Stimulated activated CD8-positive, alpha-beta memory T cell treated with anti-CD3 and anti-CD28 coated beads, Interleukin-7, amount 100 ng/mL, for 24 hours (primary cell): ENCODE measurements at places on chromosomes 11 and 22.
A peak's percentile ranks its signal among the peaks of the same experiment; 100 is the strongest.

GRCh38 chr11:130209954-130210854 is 50.6 kb downstream of the ST14 start:
- no peak for DNase-seq

DNA sequence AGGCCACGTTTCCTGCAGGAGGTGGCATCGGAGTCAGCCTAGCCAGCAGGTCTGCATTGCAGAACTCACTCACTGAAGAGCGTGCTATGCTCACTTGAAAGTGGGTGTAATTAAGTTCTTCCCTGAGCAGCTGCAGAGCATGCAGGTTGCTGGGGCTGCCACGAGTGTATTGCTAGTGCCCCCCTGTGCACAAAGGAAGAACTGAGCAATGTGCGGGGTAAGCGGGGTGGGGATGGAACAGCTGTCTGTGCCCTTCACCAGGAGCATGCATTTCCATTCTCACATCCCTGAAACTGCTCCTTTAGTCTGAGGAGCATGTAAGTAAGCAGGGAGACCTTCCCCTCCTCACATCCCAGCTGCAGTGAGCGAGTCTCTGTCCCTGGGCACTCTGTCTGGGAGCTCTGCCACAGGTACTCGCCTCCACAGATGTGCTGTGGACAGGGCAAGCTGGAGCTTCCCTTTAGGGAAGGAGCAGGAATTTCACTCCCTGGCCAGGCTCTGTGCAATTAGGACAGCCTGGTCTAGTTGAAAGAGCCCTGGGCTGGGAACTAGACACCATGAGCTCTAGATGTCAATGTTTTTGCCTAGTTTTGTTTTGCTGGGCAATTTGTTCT is 1031.8 kb downstream of the NTM start:
- no peak for DNase-seq

- DNase-seq, result peak; percentile 13
Observed at GRCh38 chr11:120324932-120325810, at the start of gene TLCD5. Gene TLCD5, plus strand, starts transcription at chr11:120325299. Its CDS starts 2,143 bp downstream, at chr11:120327442.

DNA sequence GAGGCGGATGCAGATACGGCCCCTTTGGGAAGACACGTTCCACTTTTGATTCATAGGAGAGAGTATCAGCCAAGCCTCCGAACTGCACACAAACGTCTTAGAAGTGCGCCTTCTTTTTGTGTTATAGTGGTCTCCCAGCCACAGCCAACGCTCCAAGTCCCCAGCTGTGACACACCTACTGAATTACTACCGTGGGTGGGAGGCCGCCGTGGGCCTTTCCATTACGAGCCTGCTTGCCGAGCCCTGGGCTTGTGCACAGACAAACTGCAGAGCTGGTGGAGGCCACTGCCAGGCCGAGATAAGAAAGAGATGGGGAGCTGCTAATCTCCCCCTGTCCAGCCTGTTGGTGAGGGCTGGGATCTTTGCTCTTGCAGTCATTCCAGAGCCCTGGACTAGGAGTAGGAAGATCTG is 761 bp downstream of the HMBS start:
- no peak for DNase-seq

- DNase-seq, result no peak
Observed at GRCh38 chr22:34696557-34696956, 369.4 kb upstream of the ISX start.

GRCh38 chr11:534396-535209 is 773 bp downstream of the HRAS start:
- no peak for DNase-seq

- no peak for DNase-seq
Observed at GRCh38 chr11:74871037-74871436, 77.9 kb downstream of the XRRA1 start.

- peak; percentile 45 for DNase-seq
Observed at GRCh38 chr22:22235558-22235957, 9.0 kb upstream of the VPREB1 start.

- DNase-seq, result no peak
Observed at GRCh38 chr11:129021295-129021694, 78.6 kb upstream of the TP53AIP1 start.

DNA sequence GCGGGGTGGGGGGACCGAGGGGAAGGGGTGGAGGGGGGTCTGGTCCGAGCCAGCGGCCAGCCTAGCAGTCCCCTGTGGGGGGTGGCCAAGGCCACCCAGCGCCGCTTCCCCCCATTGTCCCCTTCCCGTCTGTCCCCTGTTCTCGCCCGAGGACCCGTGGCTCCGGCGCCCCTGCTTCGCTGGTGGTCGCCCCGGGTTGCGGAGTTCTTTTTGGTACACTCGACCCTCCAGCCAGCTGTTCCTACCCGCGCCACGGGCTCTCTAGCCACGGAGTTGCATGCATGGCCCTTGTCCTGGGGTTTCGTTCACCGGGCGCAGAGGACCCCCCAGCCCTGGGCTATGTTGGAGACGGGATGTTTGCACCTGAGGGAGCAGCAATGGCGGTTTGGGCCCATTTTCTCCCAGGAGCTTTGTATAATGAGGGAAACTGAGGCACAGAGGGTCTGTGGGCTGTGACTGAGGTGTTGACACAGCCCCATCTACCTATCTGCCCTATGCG is 489 bp downstream of the RNF214 start:
- DNase-seq, result no peak

GRCh38 chr11:117794135-117794534 is 2.9 kb downstream of the DSCAML1 start:
- no peak for DNase-seq

GRCh38 chr11:13862845-13863392 is 99.6 kb upstream of the SPON1 start:
- no peak for DNase-seq

DNA sequence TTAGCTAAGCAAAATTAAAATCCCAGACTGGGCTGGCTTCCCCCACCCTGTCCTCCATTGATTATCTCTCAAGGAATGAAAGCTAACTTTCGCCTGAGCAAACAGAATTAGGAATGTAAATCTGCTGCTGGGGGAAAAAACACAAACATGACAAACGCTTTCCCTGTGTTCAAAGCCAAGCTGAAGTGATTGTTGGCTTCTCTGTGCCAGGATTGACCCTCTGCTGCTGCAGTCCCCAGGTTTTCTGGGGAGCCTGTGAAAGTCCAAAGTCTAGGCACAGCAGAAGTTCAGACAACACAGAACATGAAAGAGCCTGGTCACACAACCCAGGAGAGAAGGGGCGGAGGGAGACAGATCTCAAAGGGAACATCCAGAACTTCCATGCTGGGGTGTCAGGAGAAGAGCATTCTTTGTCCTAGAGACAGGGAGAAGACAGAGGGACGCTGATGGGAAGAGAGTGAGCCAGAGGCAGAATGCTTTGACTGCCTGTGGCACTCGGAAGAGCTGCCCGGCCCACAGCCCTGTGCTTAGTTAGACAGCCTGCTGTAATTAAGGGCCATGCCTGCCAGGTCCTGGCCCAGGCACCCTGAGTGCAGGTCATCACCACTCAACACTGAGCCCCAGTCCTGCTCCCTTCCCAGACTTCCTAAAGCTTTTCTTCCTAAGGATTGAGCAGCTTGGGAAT is 6.9 kb downstream of the PATZ1 start:
- no peak for DNase-seq

DNA sequence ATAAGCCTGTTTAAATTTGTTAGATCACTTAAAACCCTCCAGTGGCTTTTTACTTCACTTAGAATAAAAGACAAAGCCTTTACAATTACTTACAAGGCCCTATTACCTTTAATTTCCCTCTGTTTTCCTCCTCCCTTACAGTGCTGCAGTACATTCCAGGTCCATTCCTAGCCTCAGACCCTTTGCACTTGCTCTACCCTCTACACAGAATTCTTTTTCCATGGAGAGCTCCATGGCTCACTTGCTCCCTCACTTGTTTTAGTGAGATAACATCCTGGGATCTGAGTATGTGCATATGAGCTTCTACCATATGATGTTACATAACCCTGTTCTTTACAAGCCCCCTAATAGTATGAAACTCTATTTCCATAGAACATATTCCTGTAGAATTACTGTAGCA is 24.4 kb downstream of the ZNF214 start:
- no peak for DNase-seq

- DNase-seq, result no peak
Observed at GRCh38 chr22:50705219-50705691, 32.6 kb downstream of the SHANK3 start.

- no peak for DNase-seq
Observed at GRCh38 chr11:65821107-65821506, 12.7 kb upstream of the SNX32 start.

- no peak for DNase-seq
Observed at GRCh38 chr11:99814738-99815137, 794.0 kb downstream of the CNTN5 start.
